ENCODE measurements at places on chromosomes 2 and 18. TPM values are rescaled to one million over a fixed set of nuclear protein-coding genes. Genes with fewer than 3 reads are reported as not detected.

DNA sequence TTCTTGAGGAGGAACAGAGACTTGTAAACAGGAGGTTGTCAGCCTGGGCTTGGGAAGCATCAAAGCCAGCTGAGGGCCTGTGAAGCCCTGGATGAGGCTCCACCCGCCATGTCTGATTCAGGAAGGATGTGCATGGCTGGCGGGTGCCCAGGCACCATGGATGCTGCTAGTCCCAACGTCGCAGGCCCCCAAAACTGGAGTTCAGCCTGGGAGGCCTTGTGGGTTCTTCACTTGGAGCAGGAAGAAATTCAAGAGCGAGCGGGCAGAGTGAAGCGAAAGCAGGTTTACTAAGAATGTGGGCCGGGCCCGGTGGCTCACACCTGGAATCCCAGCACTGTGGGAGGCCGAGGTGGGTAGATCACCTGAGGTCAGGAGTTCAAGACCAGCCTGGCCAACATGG is 12.1 kb upstream of the PXDN start:
- no peak for DNase-seq

GRCh38 chr2:86366651-86367498 is 29.4 kb upstream of the REEP1 start:
- DNase-seq, result no peak

GRCh38 chr2:46836295-46837111 is 79.1 kb downstream of the MCFD2 start:
- no peak for DNase-seq

- no peak for DNase-seq
These were observed 768.9 kb downstream of the SLC4A3 start for GRCh38 chr2:220396287-220396686.

- DNase-seq, result no peak
These were observed 36.5 kb downstream of the SEMA4F start for GRCh38 chr2:74690571-74690970.

GRCh38 chr2:229689307-229689839 is 25.0 kb downstream of the DNER start:
- no peak for DNase-seq

DNA sequence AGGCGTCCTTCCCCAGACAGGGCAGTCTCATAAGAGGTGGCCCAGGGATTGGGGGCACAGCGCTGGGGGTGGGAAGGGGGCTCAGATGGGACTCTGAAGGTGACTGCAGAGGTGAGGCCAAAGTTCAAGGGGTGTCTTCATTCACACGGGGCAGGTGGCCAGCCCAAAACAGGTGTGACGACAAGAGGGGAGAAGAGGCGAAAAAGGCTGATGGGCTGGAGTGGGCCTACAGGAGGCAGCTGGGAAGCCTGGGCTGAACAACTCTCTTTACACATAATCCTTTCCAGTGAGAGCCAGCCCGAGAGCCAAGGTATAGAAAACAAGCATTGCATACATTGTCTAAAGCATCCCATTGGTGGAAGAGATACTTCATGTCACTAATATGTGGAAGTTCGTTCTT is 130.9 kb upstream of the ASB18 start:
- DNase-seq, result no peak

- DNase-seq, result no peak
These were observed 138.8 kb downstream of the MCFD2 start for GRCh38 chr2:46776687-46777327.

DNA sequence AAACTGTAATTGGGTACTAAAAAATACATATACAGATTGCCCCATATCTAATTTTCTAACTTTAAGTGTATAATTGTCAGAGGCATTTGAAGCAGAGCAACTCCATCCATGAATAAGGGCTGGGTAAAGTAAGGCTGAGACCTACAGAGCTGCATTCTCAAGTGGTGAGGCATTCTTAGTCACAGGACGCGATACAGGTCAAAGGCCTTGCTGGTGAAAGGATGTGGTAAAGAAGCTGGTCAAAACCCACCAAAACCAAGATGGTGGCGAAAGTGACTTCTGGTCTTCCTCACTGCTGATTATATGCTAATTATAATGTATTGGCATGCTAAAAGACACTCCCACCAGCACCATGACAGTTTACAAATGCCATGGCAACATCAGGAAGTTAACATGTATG is 50.0 kb downstream of the SLC8A1 start:
- no peak for DNase-seq

DNA sequence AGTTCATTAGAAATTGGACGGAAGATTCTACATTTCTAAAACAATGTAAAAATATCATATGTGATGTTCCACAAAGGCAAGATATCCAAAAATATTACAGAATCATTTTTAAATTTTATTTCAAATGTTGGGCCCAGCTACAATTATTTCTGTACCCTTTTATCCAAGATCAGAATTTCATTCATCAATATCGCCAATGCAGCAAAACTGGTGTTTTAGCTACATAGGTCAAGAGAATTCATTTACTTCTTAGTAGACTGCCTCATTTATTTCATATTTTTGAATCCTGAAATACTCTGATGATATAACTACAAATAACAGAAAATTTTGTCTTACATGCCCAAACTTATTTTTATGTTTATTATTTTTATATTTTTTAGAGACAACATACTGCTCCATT is 143.1 kb downstream of the CMPK2 start:
- DNase-seq, result no peak

- DNase-seq, result no peak
These were observed 361.8 kb upstream of the CWC22 start for GRCh38 chr2:180368881-180369280.

- DNase-seq, result no peak
These were observed 109.4 kb downstream of the NRXN1 start for GRCh38 chr2:50922506-50922905.

DNA sequence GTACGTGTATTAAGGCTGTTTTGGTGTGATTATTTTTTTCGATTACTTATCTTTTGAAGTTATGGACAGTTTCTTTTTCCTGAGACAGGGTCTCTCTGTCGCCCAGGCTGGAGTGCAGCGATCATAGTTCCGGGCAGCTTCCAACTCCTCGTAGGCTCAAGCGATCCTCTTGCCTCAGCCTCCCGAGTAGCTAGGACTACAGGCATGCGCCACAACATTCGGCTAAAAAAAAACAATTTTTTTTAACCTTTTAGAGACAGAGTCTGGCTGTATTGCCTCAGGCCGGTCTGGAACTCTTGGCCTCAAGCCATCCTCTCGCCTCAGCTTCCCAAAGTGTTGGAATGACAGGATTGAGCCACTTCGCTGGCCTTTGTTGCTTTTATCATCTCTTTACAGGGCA is 945 bp downstream of the HAT1 start:
- DNase-seq, result no peak

- no peak for DNase-seq
These were observed 6.1 kb downstream of the STK25 start for GRCh38 chr2:241502281-241502680.

DNA sequence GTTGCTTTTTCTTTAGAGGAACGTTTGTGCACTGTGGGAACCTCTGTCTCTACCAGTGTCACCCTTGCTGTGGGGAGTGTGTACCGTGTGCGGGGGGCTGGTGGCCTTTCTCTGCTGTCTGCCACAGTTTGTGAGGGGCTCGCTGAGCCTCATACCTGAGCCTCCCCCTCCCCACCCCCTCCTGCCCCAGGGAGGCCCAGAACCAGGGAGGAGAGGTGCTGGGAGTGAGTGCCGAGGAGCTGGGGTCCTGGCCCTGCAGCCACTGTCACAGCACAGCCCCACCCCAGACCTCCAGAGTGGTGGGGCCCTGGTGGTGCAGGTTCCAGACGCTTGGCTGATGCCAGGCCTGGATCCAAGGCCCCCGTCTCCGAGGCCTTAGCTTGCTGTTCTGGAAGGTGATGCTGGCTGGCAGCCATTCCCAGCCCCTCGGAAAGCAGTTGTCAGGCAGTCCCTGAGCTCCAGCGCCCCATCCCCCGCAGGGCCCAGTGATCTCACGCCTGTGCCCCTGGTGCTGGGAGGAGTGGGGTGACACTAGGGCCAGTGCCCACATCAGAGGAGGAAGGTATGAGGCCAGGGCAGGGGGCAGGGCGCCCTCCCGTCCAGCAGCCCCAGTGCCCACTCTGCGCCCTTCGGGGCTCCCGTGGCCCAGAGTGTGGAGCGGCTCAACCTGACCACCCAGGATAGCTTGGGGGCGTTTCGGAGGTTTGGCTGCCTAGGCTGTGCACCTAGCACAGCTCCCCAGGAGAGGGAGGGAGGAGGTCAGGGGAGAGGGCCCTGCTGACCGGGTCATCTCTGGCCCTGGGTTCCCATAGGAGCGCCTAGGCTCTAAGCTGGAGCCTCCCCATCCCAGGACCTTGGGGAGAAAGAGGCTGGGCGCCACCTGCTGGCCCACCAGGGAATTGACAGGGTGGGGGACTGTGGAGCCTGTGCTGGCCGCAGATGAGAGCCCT is 53.0 kb upstream of the ALPP start:
- DNase-seq, result peak; percentile 57

GRCh38 chr2:24024996-24025663 is 15.2 kb downstream of the MFSD2B start:
- DNase-seq, result no peak

DNA sequence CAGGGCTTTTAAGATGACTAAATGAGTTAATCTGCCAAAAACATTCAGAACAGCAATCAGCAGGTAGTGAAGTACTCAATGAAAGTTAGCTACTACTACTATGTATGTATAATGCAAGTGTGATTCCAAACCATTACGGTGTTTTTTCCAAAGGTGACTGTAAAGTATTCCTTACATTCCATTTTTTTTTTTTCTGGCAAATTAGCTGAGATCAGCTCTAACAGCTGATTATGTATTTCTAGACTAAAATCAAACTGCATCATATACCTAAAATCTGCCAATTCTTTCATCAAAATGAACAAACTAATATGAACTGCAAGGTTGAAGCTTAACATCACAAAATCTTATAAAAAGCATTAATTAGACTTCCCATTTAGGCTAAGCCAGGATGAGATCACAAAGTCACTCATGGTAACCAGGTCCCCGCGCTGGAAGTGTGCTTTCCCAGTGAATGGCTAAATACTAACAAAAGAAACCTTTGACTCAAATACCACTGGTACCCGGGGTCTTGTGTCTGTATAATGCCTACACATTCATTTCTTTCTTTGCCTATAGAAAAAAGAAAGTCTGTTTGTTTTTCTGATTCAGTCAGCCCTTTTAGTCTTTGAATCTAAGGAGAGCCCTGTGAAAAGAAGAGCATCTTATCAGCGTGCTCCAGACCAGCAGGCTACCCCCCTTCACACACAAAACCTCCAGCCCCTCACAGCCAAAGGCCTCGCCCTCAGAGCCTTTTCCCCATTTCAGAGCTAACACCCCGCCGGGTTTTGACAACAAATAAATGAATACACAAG is 88.3 kb downstream of the RBMS1 start:
- DNase-seq, result no peak

DNA sequence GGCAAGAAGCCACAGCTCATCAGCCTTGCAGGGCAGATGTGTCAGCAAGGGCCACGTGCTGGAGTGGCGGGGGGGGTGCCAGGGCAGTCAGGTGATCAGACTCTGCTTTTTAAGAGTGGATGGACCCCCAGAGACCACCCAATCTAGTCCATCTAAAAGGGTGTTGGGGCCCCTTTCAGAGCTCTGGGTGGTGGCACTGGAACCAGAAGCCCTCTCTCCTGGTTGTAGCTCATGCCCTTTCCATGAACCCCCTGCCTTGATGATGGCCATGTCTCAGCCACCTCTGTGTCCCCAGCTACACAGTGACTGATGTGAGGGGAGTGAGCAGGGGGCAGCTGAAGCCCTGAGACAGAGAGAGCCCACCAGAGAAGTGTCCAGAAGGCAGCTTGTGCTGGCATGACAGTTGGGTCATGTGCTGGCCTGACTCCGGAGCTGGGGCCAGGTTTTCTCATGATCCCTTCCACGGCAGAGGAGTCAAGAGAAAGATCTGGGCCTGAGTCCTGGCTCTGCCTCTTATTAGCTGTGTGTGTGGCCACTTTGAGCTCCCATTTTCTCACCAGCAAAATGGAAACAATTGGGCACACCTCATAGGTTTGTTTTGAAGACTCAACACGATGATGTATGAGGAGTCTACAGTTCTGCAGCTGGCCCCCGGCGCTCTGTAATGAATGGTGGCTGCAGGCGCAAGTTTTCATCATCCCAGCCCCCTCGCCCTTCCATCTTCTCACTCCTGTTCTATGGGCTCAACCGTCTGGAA is 195.7 kb downstream of the ZFP36L2 start:
- DNase-seq, result no peak

DNA sequence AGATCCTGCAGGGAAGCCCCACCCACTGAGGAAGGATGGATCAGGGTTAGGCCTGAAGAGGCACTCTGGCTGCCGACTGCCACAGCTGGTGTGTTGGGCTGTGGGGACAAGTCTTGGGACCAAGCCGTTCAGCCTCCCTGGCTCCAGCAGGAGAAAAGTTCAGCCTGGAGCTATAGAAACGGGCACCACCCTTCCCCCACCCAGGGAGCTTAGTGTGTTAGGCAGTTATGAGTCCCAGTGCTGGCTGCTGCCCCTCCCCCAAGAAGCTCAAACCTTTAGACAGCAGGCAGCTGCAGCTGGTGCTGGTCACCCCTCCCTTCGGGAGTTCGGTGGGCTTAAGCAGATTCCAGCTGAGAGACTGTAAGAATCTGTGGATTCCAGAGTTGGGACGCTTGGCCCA is 447.1 kb upstream of the HS6ST1 start:
- DNase-seq, result no peak

CNGA3 gene
- not detected for total RNA-seq

DAPL1 gene
- total RNA-seq, result not detected

KIAA2012 gene
- total RNA-seq, result 0.24 TPM

CAVIN2 gene
- total RNA-seq, result 0.80 TPM

RND3 gene
- total RNA-seq, result 144 TPM

TUBA4B gene
- not detected for total RNA-seq

CTLA4 gene
- total RNA-seq, result not detected

ITM2C gene
- total RNA-seq, result 275 TPM

REG3G gene
- total RNA-seq, result not detected

ZNF804A gene
- 2.7 TPM for total RNA-seq

FKBP1B gene
- 18.0 TPM for total RNA-seq

All from mesothelial cell of epicardium (in vitro differentiated cells).